ENCODE measurements at places on chromosomes 6 and 20.

DNA sequence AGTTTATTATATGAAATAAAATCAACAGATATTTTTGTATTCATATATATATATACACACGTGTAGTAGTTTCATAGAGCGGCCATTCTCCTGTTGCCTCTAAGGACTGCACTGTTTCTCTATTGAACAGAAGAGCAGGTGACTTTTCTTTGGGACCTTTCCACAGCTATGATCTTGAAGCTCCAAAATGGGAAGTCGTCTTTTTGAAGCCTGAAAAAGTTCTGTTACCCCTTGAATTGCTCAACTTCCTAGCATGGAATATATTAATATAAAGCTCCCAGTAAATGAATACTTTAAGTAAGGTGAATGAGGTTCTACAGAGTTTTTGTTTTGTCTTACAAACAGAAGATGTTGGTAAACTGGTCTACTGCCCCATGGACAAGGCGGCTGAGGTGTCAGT lies 42.2 kb upstream of the ADTRP start:
- DNase-seq: no peak

DNA sequence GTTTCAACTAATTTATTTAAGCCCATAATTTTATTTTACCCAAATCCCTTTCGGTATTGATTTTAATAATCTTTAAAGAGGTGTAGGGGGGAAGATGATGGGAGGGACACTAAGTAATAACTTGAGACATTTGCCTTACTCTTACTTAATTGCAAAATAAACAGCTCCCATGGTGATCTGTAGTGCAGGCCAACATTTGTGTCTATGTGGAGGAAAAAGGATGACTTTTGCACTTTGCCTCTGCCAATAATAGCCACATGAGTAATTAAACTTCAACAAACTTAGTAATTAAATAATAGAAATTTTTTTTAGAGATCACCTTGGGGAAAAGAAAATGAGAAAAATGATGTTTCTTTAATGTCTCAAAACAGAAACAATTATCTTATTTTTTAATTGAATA lies 29.9 kb upstream of the CD2AP start:
- no peak for DNase-seq

DNA sequence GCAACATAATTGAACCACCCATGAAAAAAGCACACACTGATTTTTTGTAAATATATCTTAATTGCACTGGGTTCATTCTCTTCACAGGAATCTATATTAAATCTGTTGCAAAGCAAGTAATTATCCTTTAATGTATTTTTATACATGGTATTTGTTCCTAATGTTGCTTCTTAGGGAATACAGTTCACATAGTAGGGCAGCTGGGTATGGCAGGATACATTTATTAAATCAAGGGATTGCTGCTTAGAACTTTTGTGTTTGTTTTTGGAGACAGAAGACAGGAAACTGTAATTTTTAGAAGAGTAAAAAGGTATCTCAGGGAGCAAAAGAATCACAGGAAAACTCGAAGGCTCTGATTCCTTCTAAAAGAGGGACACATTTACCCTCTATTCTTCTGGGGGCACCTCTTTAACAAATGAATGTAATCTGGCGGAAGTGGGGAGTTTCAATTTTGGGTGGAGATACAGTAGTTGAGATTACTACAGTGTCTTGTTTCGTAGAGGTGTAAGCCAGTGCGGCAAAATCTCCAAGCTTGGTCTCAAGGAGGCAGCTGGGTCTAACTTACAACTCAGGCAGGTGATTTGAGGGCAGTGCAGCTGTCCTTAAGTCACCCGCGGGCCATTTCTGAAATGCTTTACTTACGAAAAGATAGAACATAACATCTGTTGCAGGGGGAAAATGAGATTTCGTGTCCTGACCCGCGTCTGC lies 812 bp upstream of the SMIM13 start:
- DNase-seq: no peak

DNA sequence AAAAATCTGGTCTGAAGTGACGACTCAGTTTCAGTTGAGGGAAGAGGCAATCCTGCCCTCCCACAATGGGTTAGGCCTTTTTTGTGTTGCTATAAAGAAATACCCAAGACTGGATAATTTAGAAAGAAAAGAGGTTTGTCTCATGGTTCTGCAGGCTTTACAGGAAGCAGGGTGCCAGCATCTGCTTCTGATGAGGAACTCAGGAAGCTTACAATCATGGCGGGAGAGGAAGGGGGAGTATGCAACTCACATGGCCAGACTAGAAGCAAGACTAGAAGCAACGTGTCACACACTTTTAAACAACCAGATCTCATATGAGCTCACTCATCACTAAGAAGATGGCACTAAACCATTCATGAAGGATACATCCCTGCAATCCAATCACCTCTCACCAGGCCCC lies 529.3 kb downstream of the KIF16B start:
- no peak for DNase-seq

GRCh38 chr6:22468256-22468965 lies 101.0 kb upstream of the HDGFL1 start:
- DNase-seq: no peak
